PC-3 (cell line): ENCODE measurements at places on chromosomes 6 and 20.

GRCh38 chr6:34027445-34027936, 118.4 kb downstream of the GRM4 start:
- peak; percentile 54 for DNase-seq

DNA sequence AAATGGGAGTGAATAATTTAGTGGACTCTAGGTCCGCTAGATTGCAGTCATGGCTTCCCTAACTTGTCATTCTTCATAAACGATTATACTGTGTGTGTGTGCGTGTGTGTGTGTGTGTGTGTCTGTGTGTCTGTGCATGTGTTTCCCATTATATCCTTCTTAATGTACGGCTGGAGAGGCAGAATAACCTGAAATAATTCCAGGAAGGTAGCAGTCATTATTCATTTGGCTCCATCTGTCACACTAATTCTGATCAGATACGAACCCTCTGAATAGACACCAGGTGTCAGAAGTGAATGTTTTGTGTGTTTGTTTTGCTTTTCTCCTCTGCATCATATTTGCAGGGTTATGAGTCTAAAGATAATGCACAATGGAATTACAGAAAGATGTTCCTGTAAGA, 372.9 kb downstream of the DOK5 start:
- DNase-seq, result no peak

- no peak for DNase-seq
Measured at GRCh38 chr6:3697609-3698008, 53.9 kb downstream of the PXDC1 start.

GRCh38 chr6:16704401-16705045, 56.7 kb downstream of the ATXN1 start:
- DNase-seq, result peak; percentile 54

GRCh38 chr6:158849899-158850806, 31.0 kb upstream of the EZR start:
- DNase-seq, result peak; percentile 97
